Stimulated activated CD8-positive, alpha-beta memory T cell treated with anti-CD3 and anti-CD28 coated beads, Interleukin-7, amount 100 ng/mL, for 24 hours (primary cell): ENCODE measurements at places on chromosomes 2 and 18.

GRCh38 chr18:8854962-8855361 lies 149.6 kb downstream of the MTCL1 start:
- no peak for DNase-seq

DNA sequence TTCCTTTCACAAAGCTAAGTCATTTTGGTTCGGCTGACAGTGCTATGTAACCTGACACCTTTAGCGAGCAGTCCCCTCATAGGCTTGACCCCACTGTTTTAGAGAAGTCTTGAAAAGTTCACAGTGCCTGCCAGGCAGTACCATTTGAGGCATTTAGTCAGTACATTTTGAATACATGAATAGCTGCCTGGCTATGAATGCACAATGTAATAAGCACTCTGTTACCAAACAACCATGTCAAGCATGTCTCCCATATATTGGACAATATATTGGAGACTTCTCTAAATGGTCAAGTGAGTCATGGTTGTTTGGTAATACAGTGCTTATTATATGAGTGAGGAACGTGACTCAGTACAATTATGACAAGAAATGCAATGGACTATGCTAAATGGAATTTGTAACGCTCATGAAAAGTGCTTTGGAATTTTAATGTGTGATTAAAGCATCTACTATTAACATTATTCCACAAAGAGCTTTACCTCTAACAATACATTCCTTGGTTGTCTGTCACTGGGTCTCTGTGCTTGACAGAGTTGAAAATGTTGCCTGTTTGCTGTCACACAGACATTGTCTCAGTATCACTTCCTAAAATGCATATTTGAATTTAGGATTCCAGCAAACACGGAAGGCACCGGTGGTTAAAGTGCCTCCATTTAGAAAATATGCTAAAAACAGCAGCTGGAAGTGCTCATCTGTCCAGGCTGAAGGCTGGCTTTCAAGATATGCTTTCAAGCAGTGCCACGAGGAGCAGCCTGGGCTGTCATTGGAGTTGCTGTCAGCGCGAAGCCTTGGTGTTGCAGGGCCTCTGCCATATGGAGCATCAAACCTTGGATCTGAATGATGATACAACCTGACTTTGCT lies 458.6 kb downstream of the FBXO15 start:
- no peak for DNase-seq

DNA sequence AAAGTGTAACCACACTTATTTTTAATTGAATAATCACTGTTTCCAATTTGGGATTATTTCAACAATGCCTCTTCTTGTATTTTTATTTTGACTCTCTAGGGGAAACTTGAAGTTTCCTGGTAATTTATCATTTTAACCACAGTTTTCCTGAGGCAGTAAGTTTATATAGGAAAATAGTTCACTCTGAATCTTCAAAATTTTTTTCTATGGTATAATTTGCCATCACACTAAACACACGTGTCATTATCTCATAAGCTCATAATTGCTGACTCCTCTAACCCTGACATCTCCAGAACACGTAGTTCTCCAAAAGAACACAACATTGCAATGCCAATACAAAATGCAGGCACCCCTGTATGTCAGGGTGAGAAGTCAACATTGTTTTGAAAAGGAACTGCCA lies 102.2 kb upstream of the FZD7 start:
- DNase-seq: no peak

- DNase-seq: no peak
Measured at GRCh38 chr2:10161961-10162441, 39.5 kb downstream of the RRM2 start.

DNA sequence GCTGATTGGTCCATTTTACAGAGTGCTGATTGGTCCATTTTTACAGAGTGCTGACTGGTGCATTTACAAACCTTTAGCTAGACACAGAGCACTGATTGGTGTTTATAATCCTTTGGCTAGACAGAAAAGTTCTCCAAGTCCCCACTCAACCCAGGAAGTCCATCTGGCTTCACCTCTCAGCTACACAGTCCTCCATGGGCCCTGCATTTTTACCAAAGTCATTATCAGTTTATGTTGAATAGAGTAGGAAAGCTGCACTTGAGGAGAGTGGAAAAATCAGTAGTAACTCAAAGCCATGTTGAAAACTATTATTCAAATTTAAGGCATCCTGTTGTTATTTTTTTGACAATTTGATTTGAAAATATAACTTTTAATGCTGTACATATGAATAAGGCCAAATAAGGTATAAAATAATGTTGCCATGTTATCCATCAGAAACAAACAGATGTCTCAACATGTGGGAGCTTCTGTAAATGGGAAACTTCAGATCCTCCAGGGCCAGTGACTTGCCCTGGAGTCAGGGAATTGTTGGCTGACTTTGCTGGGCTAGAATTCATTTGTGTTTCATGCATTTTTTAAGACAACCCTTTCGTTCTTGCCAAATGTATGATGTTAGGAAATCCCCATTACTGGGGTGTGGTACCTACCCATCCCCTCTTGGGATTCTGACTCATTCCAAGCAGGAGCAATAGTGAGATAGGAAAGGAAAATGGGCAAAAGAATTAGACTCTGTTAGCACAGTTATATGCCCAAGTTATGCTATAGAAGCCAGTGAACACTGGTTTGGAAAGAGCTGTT lies 37.8 kb upstream of the CCDC195 start:
- no peak for DNase-seq

DNA sequence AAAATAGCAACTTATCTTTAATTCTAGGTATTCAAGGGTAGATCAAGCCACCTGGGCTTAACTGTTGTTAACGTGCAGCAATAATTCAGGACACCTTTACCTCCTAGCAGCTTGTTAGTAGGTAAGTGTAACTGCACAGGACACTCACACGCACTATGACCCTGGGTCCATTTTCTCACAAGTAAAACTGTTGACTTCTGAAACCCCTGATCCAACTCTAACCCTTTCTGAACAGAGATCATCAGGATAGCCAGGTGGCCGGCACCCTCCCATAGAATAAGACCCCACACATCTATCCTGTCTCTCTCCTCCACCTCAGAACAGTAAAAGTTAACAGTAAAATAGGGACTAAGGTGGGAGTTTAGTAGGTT lies 610 bp downstream of the SPC25 start:
- DNase-seq: no peak

- DNase-seq: peak; percentile 40
Measured at GRCh38 chr18:45775241-45775676, 50.2 kb upstream of the SIGLEC15 start.

GRCh38 chr18:2146092-2146491 lies 425.2 kb downstream of the METTL4 start:
- no peak for DNase-seq

- no peak for DNase-seq
Measured at GRCh38 chr2:207920321-207920720, 105.0 kb downstream of the PLEKHM3 start.

- DNase-seq: no peak
Measured at GRCh38 chr2:121686218-121686617, 37.0 kb upstream of the CLASP1 start.

DNA sequence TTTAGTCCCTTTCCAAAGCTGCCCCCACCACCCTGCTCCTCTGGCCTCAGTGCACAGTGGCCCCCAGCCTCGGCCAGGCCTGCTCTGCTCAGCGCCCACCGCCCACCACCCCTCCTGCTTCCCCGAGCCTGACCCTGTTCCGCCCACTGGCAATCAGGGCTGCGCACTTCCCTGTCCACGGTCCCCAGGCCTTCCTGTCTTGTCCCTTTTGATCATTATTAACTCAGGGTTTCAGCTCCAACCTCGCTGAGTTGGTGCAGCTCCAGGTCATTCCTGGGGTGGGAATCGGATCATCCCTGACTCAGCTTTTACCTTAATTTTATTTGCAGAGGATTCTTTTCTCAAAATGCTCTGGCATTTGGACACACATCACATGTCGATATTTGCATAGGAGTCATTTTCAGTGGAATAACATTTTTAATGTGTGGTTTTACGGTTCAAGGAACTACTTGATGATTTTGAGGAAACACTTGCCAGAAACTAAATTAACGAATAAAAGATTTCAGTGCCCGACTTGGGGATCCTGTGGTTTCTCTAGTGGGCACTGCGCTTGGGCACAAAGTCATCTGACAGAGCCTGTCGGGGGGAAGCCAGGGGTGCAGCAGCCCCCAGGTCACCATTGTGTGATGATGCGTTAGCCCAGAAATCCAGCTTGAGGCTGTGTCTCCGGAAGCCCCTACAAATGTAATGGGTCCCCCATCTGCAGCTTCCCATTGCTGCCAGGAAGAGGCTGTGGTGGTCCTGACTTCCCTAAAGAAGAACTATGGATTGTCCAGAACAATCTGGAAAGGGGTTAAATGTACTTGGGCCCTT lies 1.0 kb upstream of the ESPNL start:
- no peak for DNase-seq

- no peak for DNase-seq
Measured at GRCh38 chr18:7789856-7790552, 222.9 kb downstream of the PTPRM start.

GRCh38 chr18:34729264-34729663 lies 19.2 kb downstream of the DTNA start:
- no peak for DNase-seq

- no peak for DNase-seq
Measured at GRCh38 chr2:133039531-133039930, 369.5 kb upstream of the LYPD1 start.

- no peak for DNase-seq
Measured at GRCh38 chr2:159091976-159092375, 123.5 kb downstream of the TANC1 start.

DNA sequence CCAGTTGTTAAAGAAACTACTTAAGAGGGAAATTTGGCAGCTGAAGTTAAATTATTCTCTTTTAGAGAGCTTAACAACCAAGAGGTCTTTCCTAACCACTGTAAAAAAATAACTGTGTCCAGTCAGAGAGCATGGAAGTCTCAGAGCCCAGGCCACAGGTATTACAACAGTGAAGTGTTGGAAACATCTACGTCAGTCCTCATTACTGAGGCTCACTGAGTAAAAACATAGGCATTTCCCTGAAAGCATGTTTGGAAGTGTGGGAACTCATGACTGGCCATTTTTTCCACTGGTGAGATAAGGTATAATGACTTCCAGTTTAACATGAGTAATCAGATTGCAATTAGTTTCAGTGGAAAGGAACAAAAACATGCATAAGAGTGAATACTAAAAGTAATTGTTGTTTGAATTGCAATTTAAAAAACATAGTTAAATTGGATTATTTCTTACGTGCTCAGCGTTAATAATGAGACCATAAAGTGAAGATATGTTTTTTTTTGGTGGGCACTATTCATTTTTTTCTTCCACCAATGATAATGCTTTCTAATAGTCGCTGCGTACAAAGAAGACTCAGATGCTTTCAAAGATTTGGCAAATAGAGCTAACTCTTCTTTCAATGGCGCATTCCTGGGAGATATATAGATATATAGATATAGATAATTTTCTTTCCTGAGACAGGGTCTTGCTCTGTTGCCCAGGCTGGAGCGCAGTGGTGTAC lies 60.8 kb downstream of the EFEMP1 start:
- DNase-seq: no peak

- no peak for DNase-seq
Measured at GRCh38 chr2:10891390-10891789, 20.3 kb upstream of the KCNF1 start.

DNA sequence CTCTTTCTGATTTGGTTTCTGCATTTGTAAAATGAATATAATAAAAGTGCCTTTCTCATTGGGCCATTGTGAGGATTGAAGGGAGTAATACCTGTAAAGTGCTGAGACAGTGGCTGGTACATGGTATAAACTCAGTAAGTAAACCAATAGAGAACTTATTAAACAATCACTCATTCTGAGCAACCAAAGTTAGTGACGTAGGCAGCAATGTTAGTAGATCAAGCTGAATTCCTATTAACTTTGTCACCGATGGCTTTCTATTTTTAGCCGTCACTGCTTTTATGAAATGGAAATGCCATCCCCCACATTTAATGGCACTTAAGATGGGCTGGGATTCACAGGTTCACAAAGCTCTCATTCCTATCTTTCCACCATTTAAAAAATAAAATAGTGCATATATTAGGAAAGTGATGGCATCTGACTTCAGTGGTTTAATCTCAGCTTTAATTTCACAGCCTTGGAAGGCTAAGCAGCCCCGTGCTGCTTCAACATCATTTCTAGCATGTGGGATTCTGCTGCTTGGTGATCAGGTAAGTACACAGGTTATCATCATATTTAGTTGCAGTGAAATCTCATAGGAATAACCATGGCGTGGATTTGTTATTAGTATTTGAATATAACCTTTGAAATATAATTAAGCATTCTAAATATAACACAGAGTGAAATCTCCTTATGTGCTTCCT lies 17.6 kb upstream of the PPP4R1 start:
- no peak for DNase-seq

DNA sequence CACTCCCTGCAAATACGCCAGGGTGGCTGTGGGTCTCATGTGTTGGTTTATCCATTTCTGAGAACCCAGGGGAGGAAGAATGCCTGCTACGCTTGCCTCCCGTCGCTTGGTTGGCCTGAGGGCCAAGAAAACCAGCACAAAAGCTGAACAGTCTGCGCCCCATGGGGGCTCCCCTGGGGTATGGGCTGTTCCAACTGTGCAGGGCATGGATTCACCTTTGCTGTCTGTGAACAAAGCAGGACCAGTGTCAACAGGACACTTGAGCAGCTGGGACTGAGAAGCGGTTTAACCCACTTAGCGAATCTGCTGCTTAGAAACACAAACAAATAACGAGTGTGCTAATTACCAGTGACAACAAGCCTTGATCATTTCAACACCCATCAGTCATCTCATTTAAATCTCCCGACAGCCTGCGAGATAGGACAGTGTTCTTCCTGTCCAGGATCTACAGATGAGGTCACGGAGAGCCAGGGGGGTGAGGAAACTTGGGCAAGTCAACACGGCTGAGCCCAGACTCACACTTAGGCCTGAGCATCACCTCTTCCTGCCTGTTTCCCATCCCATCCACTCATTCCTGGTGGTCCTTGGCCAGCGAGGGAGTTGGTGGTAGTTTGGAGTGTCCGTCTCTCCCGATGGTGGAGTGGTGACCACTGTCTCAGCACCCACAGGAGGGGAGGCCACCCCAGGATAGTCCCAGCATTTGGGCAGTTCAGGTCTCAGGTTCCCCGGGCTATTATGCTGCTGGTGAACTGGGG lies 111.6 kb upstream of the HAAO start:
- DNase-seq: no peak

GRCh38 chr18:57009844-57010243 lies 137.0 kb upstream of the BOD1L2 start:
- no peak for DNase-seq

DNA sequence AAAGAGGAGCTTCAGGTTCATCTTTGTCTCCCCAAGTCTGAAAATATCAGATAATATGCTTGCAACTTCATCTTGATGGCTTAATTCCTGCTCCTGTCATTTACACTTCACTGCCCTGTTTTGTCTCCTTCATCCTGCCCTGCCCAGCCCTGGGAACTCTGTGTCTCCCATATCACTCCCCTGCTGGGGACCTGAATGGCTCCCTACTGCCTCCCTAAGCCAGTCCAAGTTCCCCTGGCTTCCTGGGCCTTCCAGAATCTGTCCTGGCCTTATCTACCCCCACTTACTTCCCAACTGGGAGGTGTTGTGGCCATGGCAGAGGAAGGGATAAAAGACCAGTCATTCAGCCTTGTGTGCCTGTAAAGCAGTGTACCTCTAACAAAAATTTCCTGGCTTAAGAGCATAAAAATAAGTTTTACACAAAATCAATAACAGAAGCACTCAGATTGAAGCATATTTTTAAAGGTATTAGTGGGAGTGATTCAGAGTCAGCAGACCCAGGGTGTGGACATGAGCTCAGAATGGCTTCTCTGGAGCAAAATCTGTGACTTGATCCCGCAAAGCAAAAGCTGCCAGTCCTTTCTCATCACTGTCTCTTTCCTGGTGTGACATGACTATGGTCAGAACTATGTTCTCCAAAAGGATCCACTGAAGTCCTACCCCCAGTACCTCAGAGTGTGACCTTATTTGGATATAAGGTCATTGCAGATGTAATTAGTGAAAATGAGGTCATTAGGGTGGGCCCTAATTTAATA lies 59.1 kb downstream of the INO80C start:
- DNase-seq: no peak
